ENCODE measurements at places on chromosomes 2 and 18.

DNA sequence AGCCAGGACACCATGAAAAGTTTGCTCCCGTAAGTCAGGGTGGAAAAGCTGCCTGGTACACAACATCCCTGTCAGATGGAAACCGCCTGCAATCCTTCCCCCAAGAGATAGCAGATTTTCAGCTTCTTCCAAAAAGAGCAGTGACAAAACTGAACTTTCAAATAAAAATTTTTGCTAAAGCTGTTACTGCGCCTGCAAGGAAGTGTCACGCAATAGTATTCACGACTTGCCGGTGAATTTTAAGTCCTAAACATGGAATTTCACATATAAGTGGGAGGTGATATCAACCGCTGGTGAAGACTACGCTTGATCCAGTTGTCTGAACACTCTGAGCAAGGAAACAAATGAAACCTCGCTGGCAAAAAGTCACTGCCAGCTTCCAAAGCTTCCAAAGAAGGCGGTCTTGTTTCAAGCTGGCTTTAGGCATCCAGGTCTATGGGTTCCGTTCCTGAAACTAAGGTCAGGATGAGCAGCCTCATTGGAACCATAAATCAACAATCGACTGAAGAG lies 2.8 kb downstream of the COL6A3 start:
- DNase-seq = no peak

- no peak for DNase-seq
These were observed 246.0 kb upstream of the KCNJ3 start for GRCh38 chr2:154452471-154452870.

GRCh38 chr2:101930019-101930418 lies 61.7 kb upstream of the IL1R2 start:
- no peak for DNase-seq

GRCh38 chr2:42438685-42439084 lies 55.1 kb downstream of the KCNG3 start:
- DNase-seq = no peak

- DNase-seq = no peak
These were observed 129.7 kb downstream of the GALNT1 start for GRCh38 chr18:35711227-35711626.

Measured in fibroblast of gingiva (primary cell).